CD4-positive, alpha-beta T cell (primary cell): ENCODE measurements at places on chromosomes 12 and 14.

- no peak for DNase-seq
These were observed 78.5 kb upstream of the EIF5 start for GRCh38 chr14:103255555-103255954.

GRCh38 chr12:128079-128478 lies 61.5 kb downstream of the IQSEC3 start:
- no peak for DNase-seq

DNA sequence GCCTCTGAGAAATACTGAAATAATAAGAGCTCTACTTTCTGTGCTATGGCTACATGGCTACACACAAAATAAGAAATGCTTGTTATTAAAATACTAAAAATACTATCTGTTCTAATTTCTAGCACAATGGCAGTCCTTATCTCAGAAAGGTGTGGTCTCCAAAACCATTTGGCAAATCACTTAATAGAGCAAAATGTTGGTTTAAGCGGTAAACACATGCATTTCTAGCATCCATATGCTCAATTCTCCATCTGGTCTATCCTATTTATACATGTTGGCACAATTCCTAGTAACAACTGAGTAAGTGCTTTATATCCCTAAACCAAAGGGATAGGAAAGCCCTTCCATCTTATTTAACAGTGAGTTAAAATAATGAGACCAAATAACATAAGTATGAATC lies 107.0 kb downstream of the PAPLN start:
- DNase-seq, result no peak

DNA sequence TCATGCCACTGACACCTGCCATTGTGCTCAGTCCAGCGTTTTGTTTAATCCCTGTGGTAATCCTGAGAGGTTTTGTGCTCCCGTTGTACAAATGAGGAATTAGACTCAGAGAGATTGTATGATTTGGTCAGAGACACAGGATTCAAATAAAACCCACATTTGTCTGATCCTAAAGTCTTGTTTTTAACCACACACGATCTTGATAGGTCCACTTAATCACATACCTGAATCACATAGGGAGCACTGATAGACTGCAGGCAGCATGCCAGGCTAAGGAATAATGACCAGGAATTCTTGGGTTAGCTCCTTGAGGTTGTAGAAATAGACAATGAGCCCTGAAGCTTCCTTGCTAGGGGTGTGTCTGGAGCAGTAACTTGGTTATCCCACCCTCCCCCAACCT lies 202.6 kb upstream of the RGS6 start:
- no peak for DNase-seq

- DNase-seq, result no peak
These were observed 7.6 kb upstream of the NUMB start for GRCh38 chr14:73465823-73466532.

DNA sequence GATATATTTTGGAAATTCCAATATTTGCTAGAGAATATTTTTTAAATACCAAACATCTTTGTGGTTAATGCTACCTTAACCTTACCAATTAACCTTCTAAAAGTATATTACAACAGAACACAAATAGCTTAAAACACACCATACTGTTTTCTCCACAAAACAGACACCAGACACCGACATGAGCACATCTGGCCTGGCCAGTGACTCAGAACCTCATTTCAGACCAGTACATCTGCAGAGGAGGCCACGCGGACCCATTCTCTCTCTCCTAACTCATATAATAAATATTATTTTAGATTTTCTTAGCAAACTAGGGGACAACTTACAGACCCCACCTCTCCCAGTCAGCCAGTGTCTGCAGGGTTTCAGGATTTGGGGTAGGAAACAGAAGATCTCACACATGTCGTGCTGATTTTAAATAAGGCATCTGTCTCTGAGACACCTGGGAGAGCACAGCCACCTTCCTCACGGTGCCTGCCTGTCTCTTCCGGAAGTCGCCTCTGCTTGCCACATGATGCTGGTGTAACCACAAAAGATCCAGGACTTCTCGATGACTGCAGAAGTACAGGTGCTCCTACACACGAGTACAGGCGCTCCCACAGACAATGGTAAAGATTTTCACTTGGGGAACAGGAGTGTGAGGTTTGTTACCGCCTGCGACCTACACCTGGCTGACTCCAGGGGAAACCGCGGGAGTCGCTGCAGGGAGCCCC lies 9.7 kb upstream of the ANKLE2 start:
- DNase-seq, result peak; percentile 42

DNA sequence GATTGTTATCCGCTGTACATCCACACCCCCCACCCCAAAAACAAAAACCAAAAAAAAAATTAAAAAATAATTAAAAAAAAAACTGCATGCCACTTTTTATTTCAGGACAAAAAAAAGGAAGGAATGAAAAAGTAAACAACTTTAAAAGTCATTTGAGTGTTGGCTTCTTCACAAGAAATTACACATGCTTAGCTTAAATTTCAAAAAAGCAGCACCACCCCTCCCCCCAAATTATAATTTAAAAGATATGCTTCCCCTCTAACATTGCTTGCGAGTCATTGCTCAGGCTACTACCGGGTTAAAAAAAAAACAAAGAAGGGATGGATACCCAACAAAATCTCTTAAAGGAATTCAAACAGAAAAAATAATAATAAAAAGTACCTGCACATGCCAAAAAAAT lies 98.5 kb downstream of the BCL11B start:
- no peak for DNase-seq

GRCh38 chr12:124391340-124392261 lies 96.7 kb downstream of the RFLNA start:
- DNase-seq, result peak; percentile 38

DNA sequence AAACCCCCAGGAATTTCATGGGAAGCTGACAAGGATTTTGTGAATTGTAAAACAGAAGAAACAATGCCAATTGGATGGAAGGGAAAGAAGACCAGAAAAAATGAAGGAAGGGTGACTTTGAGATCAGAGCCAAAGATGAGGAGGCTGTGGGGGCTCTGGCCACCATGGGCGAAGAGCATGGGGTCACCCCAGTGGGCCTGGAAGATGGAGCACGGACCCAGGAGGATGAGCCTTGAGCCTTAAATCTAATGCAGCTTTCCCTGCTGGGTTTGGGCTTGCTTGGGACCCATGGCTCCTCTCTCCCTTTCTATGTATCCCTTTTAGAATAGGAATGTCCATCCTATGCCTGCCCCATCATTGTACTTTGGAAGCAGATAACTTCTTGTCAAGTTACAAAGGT lies 322.2 kb downstream of the TMEM121 start:
- no peak for DNase-seq

- no peak for DNase-seq
These were observed 54.4 kb downstream of the RIMBP2 start for GRCh38 chr12:130661486-130662255.

- no peak for DNase-seq
These were observed 73.6 kb downstream of the HECTD4 start for GRCh38 chr12:112308652-112309051.

DNA sequence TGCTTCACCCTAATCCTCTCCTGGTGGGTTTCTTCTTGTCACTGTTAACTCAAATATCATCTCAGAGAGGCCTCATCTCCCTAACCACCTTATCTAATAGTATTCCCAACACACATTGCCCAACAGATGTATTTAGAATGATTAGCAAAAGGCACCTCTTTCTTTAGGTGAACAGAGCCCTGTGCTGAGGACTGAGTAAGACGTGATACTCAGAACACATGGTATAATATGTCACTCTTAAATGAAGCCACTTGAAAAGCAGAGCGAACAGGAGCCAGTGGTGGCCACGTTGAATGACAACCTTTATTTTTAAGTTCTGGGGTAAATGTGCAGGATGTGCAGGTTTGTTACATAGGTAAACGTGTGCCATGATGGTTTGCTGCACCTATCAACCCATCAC lies 1.5 kb upstream of the KSR2 start:
- DNase-seq, result no peak

DNA sequence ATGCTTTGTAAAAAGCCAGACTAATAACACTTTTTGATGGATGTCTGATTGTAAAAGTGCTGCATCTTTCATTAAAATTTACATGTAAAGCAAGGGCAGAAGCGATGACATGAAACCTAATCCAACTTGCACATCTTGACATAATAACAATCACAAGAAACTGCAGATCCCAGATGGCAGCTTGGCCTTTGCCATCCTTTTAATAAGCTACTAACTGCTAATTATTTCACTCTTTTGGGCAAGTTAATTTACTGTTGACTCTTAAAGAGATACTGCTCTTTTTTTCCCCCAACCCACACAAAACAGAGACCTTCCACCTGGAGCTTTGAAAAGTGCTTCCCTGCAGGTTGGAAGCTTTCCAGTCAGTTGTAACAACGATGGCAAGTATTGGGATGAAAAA lies 137.5 kb downstream of the NRXN3 start:
- DNase-seq, result no peak

GRCh38 chr14:56145965-56146364 lies 27.8 kb downstream of the PELI2 start:
- no peak for DNase-seq

DNA sequence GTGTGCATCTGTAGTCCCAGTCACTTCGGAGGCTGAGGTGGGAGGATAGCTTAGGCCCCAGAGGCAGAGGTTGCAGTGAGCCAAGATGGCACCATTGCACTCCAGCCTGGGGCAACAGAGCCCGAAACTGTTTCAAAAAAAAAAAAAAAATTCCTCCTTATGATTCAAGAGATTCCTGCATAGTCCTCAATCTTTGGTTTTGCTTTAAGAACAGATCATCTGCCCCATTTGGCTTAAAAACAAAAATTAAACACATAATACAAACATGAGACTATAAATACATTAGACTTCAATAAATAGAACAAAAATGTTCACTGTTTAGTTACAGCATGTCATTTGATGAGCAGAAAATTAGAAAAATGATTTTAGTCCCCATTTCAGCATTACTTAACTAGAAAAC lies 131.2 kb downstream of the PAWR start:
- DNase-seq, result no peak

GRCh38 chr12:23585782-23586163 lies 363.7 kb downstream of the SOX5 start:
- DNase-seq, result no peak

DNA sequence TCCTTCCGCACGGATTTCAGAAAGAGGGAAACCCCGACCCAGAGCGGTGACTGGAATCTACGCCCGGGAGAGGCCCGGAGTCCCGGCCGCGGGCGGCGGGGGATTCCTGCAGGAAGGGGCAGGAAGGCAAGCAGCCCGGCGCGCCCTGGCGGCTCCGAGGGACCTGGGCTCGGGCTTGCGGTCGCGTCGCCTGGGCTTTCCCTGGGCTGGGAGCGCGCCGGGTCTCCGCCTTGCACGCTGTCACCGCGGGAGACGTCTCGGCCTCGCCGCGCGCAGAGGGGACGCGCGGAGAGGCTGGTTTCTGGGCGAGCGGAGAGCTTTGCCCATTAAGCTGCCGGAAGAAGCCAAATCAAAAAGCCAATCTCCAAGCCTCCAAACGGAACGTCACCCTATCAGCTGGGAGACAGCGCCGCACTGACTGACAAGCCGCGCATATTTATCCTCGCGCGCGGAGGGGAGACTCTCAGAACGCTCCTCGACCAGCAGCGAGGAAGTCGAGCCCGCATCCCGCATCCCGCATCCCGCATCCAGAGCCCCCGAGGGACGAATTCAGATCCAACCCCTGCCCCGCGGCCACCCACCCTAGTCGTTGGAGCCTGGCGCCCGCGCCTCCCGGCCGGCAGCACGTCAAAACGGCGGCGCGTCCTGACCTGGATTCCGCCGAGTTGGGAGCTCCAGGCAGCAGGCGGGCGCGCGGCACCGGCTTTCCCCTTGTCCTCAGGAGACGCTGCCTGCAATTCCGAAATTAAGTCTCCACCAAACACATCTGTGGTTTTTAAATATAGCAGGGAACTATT lies at the start of gene SLC8A3:
Gene SLC8A3 (minus strand): TSS at position 293 of the 797 bp plus-strand sequence. CDS start 20,529 bp downstream, outside the sequence.
- no peak for DNase-seq

- DNase-seq, result no peak
These were observed 16.0 kb downstream of the CPNE8 start for GRCh38 chr12:38889297-38889815.

DNA sequence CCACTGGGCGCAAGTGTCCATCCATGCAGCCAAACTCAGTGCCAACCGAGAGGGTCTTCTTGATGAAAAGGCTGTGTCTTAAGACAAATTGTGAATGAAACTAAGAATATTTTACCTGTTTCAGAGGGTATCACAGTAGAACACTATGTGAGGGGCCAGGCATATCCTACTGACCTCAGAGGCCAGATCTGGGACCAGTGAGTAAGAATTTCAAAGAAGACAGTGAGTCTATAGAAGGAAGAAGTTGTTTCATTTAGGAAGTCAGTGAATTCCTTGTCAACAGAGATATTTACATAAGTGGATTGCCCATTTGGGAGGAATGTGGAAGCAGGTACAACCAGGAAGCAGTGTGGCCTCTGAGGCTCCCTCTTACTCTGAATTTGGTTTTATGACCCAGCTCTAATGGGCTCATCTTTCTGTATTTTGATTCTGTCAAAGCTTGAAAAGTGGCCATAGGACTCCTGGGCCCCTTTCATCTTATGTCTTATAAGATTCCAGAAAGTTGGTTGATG lies 137.4 kb downstream of the ZNF664 start:
- DNase-seq, result no peak

- no peak for DNase-seq
These were observed 157.1 kb upstream of the PZP start for GRCh38 chr12:9365296-9365695.
